ENCODE measurements at places on chromosomes 5 and 9.

DNA sequence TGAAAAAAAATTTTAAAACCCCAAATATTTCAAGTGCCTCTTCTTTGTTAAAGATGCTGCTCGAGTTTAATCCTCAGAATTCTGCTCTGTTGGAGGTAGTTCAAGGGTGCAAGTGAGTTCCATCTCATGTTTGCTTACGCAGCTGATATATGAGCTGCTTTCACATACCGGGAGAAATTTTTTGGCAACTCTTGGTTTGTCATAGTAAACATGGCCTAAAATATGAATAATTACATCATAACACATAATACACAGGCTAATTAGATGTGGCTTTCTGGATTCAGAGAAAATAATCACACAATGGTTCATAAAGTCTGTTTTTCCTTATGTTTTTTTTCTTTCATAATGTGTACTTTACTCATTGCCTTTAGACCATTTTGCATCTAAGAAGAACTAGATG lies 1134.1 kb downstream of the PTPRD start:
- no peak for DNase-seq

GRCh38 chr9:114038724-114039313 lies 39.3 kb downstream of the AMBP start:
- DNase-seq: no peak

- no peak for DNase-seq
These were observed 174.0 kb upstream of the ZNF618 start for GRCh38 chr9:113701774-113702755.

DNA sequence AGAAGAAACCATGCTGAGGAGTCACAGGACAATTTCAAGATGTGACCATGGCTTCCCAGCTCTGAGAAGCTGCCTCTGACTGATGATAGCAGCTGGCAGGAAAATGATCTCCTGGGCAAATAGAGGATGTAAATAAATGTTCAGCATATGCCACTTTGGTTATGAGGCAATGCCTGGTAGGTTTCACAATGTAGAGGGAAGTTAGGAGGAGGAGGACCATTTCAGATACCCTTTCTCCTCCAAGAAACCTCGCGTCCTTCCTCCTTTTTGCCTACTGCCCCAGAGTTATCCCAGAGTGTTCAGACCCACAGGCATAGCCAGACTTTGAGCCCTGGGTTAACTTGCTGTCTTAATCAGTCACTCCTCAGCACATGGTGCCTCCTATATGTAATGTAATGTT lies 541.6 kb upstream of the DAP start:
- DNase-seq: no peak

- DNase-seq: no peak
These were observed 590.7 kb downstream of the ACTL7B start for GRCh38 chr9:108265065-108265464.

DNA sequence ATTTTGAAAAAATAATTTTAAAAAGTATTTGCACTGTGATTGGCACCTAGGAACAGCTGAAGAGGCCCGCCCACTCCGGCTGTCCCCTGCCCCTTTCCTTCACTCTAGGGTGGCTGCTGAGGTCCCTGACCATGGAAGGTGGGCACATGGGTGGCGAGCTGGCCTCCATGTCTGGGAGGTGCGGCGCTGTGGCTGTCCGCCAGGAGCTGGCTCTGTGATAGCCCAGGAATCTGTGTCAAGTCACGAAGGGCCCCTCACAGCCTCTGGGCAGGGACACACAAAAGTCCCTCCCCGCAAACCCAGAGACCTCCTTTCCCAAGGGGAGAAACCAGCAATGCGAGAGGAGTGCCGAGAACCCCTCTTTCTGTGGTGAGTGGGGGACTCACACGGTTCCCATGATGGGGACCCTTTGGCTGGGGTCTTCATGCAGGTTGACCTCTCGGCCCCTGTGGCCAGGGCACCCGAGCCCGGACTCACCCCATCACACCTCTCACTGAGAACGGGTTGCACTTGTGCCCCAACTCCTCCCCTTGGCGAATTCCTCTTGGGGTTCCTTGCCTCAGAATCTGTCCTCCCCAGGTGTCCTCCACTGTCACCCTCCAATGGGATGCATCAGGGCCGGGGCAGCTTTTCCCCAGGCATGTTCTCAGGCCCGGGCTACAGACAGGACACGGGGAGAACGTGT lies 168.0 kb downstream of the GAPVD1 start:
- no peak for DNase-seq
